Stimulated activated CD8-positive, alpha-beta memory T cell treated with anti-CD3 and anti-CD28 coated beads, Interleukin-2, amount 100 ng/mL, for 1 hour (primary cell): ENCODE measurements at places on chromosomes 2 and 18.

DNA sequence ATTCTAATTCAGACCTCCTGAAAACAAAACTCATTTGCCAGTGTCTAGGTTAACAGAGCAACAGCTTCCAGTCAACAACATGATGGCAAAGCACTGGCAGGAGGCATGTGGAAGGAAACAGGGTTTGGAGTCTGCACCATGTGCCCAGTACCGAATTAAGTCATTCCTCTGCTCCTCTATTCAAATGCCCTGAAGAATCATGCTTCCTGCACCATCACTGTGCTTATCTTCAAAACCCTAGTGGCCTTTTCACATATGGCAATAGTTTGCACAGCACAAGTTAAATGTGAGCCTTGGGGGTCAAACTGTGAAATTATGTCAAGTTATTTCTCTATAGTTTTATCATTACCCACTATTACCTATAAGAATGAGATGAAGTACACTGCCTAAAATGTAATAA is 75.4 kb upstream of the GRB14 start:
- DNase-seq = no peak

DNA sequence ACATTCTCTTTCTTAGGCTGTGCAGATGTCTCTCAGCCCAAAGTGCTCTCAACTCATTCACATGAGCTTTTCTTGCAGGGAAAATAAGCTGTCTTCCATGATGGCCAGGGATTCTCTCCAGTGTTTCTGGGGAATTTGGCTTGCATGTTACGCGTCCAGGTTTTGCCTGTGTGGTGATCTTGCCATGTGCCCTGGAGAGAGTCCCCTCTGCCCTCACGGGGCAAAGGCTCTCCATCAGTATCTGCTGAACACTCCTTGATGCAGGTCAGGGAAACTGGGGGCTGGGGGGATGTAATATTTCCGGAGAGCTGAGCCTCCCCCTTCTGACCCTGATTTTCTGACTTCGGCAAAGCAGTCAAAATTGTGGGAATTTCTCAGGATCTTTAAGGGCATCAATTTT is 87.6 kb downstream of the ACKR3 start:
- DNase-seq = no peak

- no peak for DNase-seq
Observed at GRCh38 chr18:35088921-35089320, 47.7 kb downstream of the MAPRE2 start.

DNA sequence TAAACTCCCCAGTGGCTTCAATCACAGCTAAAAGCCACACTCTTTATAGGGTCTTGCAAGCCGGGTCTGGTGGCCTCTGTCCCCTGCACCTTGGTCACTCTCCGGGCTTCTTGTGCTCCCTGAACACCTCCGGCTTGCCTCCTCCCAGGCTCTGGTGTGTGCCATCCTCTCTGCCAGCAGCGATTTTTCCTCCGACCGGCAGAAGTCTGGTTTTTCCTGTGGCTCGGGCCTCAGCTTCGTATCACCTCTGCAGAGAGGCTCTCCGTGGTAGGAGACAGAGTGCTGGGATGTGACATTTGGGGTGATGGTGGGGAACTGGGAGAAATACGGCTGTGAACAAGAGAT is 58.8 kb upstream of the HPCAL1 start:
- no peak for DNase-seq

GRCh38 chr2:234705108-234705507 is 208.2 kb upstream of the ARL4C start:
- DNase-seq = no peak
